ENCODE measurements at places on chromosomes 2 and 18. TPM values are rescaled to one million over a fixed set of nuclear protein-coding genes. Genes with fewer than 3 reads are reported as not detected.

DCDC2C gene
- total RNA-seq = 0.13 TPM

POTEJ gene
- total RNA-seq = 0.38 TPM

TOGARAM2 gene
- 0.13 TPM for total RNA-seq

NPPC gene
- total RNA-seq = not detected

SRD5A2 gene
- not detected for total RNA-seq

LHCGR gene
- not detected for total RNA-seq

FOXD4L1 gene
- not detected for total RNA-seq

LRRTM4 gene
- not detected for total RNA-seq

DNAH7 gene
- total RNA-seq = under 0.01 TPM

Measured in dermis microvascular lymphatic vessel endothelial cell (primary cell).